ENCODE measurements at places on chromosomes 3 and 15.

DNA sequence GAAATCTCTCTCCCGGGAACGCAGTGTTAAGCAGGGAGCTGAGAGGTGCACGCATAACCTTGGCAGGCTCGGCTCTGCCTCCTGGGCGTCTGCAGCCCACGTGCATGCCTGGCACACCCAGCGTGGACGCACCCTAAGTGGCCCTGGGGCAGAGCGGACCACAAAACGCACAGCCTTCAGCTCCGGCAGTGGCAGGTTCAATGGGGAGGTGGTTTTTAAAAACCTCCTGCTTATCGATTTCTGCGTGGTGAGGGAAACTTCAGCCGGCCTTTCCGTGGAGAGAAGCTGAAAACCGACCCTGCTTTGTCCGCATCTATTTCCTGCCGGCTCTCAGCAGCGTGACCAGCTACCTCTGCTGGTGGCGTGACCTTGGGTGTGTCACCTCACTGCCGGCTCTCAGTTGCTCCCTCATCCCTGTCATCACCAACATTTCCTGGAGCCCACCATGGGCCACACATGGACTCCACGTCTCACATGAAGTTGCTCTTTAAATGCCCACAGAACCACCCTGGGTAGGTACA lies 134.8 kb upstream of the MEF2A start:
- DNase-seq = no peak

DNA sequence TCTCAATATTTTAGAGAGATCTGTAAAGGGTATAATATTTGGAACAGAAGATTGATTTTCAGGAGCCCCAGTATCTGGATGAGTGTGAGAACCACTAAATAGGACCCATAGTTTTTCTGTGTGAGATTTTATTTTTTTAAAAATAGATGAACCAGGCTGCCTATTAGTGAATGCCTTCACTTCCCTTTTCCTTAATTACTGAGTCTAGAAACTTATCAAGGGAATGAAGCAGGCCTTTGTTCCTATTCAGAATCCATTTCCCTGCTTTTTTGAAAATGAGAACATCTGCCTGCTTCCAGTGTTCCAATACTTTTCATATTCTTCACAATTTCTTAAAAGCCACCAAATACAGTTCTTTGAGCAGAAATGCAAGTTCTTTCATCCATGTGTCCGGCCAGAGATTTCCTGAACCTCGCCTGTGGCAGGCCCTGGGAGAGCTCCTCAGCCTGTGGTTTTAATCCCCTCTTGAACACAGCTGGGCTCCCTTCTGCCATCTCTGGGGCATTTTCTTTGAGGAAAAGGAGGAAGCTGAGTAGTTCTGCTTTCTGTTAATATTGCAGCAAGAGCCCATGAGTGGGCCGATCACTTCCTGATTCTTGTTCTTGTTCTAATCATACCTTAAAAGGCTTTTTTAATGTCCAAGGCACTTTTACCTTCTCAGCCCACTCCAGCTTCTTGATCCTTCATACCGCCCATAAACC lies 4.7 kb downstream of the EHD4 start:
- no peak for DNase-seq

DNA sequence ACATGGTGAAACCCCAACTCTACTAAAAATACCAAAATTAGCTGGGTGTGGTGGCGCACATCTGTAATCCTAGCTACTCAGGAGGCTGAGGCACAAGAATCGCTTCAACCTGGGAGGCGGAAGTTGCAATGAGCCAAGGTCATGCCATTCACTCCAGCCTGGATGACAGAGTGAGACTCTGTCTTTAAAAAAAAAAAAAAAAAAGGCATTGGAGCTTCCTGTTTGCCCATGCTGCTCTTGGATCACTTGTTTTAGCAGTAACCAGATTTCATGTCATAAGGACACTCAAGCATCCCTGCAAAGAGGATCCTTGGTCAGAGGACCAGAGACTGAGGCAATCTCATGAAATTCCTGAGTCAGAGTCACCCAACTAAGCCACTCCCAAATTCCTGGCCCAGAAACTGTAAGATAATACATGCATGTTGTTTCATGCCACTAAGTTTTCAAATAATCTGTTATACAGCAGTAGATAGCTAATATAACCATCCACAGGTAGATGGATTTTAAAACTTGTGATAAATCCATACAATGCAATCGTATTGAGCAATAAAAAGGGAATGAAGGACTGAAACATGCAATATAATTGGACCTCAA lies 82.0 kb upstream of the XXYLT1 start:
- DNase-seq = no peak

- no peak for DNase-seq
These were observed 396.5 kb downstream of the MECOM start for GRCh38 chr3:169266986-169267385.

- no peak for DNase-seq
These were observed 92.2 kb downstream of the NFKBIZ start for GRCh38 chr3:101941318-101942040.

- no peak for DNase-seq
These were observed 113.3 kb upstream of the MBNL1 start for GRCh38 chr3:152155246-152156020.

GRCh38 chr15:78438619-78439285 lies 736 bp downstream of the IREB2 start:
- DNase-seq = peak; percentile 5

GRCh38 chr15:93072411-93073394 lies 16.3 kb downstream of the RGMA start:
- no peak for DNase-seq

All from stimulated activated CD8-positive, alpha-beta memory T cell treated with anti-CD3 and anti-CD28 coated beads, Interleukin-4, amount 100 ng/mL, for 1 hour (primary cell).